ENCODE measurements at places on chromosomes 11 and 22.

DNA sequence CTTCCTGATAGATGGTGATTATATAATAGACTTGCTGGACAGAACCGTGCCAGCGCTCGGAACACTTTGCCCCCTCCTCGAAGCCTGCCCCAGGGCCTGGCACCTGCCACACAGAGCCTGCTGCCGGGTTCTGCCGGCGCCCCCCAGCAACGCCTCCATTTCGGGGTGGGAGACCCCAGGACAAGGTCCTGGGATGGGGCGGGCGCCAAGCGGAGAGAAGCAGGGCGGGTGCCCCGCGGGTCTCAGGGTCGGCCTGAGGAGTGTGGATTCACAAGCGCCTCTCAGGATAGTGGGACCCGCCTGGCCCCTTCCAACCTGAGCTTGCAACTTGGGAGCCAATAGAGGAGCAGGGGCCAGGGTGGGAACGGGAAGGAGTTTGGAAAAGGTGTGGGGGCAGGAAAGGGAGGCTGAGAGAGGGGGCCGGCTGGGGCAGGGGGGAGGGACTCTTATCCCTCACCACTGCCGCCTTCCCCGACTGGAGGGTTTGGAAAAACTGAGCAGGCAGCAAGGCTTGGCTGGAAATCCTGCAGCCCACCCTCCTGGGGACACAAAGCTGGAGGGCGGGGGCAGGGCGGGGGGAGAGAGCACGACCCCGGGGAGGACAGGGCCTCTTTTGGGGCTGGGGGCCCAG lies 3.3 kb upstream of the BCL9L start:
- peak; percentile 62 for DNase-seq

GRCh38 chr11:119888119-119888518 lies 159.1 kb upstream of the NECTIN1 start:
- DNase-seq = no peak

GRCh38 chr11:70628855-70629844 lies 230.8 kb downstream of the CTTN start:
- DNase-seq = no peak

DNA sequence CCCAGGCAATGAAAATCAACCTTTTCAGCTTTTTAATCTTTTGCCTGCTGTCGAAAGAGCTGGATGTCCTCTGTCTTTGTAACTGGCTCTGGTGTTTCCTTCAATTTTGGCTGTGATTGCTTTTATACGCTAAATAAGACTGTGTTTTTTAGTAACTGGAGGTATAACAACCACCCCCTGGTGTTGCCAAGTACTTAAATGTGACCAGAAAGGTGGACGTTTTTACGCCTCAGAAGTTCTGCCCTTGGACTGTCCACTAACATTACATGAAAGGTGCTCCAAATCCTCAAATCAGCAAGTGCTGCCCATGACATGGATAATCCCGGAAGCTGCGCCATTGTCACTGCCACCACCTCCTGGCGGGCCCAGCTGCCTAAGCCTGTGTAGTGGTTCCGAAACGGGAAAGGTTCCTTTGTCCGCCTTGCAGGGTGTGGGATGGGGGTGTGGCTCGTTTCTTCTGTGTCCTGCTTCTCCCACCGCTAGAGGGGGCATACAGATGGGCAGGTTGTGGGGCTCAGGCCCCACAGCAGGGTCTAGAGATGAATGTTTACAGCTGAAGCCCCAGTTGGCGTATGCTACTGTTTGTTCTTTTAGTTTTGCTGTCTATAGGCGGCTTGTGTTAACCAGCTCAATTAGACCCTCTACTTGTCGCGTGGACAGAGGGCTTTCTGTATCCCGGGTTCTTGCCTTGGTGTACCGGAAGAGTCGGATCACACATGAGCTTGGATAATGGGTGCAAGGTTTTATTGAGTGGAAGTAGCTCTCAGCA lies 82.2 kb upstream of the SEPTIN5 start:
- DNase-seq = peak; percentile 19

- DNase-seq = peak; percentile 52
Measured at GRCh38 chr11:64876229-64876750, 2.1 kb downstream of the EHD1 start.

- no peak for DNase-seq
Measured at GRCh38 chr11:101866619-101867491, 48.0 kb upstream of the CEP126 start.

All from CD4-positive, alpha-beta T cell treated with Interleukin-17A for 4 hours (primary cell).